Smooth muscle cell of trachea (primary cell): ENCODE measurements at places on chromosomes 2 and 18. TPM values are rescaled to one million over a fixed set of nuclear protein-coding genes. Genes with fewer than 3 reads are reported as not detected.

Gene SP5
- not detected in 2 replicates for total RNA-seq

Gene CXCR4
- 1.0 TPM in 1 of 2 replicates, not detected in the other for total RNA-seq

Gene ODC1
- total RNA-seq: 96.6 and 147 TPM in 2 replicates

Gene LRRTM1
- total RNA-seq: not detected in 2 replicates

Gene DSC3
- total RNA-seq: 0.15 and 0.33 TPM in 2 replicates
